ENCODE measurements at places on chromosomes 11 and 22.

GRCh38 chr22:30861688-30862552, 106.7 kb downstream of the MORC2 start:
- DNase-seq: no peak

GRCh38 chr11:2777871-2778629, 78.3 kb upstream of the KCNQ1OT1 start:
- DNase-seq: no peak

DNA sequence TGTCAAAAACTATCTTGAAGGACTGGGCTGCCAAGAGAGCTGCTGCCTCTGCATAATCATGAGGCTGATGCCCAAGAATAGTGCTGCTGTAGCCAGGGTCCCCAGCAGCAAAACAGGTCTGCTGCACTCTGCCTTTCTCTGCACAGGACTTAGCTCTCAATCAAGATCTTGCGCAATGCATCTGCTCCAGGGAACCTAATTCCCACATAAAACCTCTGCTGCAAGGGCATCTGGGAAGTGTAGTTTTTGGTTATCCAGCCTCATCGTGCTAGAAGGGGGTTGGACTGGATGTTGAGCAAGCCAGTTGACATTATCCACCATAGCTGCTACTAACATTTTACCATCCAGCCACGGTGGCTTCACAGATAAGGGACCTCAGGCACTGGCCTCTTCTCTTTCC, 192.7 kb downstream of the C11orf91 start:
- DNase-seq: no peak

GRCh38 chr11:118696673-118697226, 17.3 kb upstream of the TREH start:
- no peak for DNase-seq

GRCh38 chr11:74403607-74404321, 5.5 kb upstream of the PGM2L1 start:
- DNase-seq: no peak

- DNase-seq: peak; percentile 6
These were observed 10.8 kb upstream of the CCDC86 start for GRCh38 chr11:60831143-60831500.

DNA sequence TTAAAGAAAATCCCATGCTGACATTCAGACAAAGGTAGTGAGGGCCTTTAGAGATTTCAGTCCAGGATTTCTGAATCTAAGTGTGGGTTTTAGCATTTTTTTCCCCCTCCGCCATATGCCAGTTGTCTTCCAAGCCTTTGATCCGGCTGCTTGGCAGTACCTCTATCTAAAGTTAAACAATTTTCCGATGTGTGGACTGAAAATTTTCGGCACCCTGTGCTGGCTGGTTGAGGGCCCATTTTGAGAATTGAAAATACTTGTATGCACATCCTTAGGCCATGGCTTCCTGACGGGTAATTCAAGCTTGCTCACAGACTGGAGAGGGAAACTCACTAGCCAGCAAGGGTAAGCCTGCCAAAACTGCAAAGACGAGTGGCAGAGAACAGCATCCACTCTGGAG, 131.9 kb upstream of the NARS2 start:
- DNase-seq: no peak

- no peak for DNase-seq
These were observed 793.6 kb downstream of the DLG2 start for GRCh38 chr11:84833488-84834088.

DNA sequence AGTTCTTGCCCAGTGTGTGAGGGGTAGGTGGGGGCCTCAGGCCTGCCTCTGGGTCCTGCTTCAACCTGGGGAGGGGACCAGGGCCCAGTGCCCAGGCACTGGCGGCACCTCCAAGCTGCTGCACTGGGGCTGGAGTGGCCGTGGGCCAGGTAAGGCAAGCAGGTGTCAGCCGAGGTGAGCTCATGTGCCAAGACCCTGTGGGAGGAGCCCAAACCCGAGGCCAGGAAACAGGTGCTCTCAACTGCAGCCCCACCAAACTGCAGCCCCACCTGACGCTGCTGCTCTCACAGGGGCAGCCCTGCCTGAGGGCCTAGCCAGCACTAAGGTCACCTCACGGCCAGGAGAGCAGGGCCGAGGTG, 18.1 kb upstream of the GNB1L start:
- DNase-seq: no peak

Measured in NCI-H187 treated with DMSO at 0.1 percent for 48 hours (cell line).